ENCODE measurements at places on chromosomes 13 and 19.
A peak's percentile ranks its signal among the peaks of the same experiment; 100 is the strongest.

DNA sequence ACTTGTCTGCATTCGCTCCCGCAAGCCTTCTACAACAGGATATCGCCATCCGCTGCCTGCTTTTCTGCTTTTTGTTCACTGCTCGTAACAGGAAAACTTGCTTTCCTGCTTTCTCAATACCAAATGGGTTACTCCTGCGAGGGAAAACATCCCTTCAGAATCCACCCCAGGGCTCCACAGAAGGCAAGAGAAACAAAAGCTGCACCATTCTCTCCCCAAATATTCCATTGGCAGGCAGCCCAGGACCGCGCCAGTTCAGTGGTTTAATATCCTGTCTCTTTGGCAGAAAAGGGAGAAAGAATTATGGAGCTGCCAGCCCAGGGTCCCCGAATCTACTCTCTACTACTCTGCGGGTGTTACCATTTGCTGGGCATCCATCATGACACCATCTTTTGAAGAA, 84.7 kb upstream of the DOCK9 start:
- DNase-seq, result no peak

DNA sequence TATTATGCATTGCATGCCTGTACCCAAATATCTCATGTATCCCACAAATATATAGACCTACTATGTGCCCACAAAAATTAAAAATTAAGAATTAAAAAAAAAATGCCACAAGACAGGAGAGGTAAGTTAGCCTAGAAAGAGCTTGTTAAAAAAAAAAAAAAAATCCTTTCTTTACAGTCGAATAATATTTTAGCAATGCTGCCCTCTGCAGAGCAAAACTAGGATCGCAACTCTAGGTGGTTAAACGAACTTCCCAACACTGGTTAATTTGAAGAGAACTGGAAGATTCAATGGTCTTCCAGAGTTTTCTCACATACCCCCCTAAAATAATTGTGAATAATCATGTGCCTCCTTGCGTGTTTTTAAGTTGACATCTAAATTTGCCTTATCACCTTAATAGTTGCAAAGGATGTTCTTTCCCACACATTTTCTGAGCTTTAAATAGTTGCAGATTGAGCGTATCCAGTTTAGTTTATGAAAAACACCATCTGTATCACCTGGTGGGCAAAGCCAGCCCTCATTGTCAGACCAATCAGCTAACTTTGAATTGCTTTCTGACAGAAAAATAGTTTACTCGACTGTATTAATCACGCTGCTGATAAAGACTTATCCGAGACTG, 47.4 kb upstream of the RCBTB2 start:
- DNase-seq, result peak; percentile 28

DNA sequence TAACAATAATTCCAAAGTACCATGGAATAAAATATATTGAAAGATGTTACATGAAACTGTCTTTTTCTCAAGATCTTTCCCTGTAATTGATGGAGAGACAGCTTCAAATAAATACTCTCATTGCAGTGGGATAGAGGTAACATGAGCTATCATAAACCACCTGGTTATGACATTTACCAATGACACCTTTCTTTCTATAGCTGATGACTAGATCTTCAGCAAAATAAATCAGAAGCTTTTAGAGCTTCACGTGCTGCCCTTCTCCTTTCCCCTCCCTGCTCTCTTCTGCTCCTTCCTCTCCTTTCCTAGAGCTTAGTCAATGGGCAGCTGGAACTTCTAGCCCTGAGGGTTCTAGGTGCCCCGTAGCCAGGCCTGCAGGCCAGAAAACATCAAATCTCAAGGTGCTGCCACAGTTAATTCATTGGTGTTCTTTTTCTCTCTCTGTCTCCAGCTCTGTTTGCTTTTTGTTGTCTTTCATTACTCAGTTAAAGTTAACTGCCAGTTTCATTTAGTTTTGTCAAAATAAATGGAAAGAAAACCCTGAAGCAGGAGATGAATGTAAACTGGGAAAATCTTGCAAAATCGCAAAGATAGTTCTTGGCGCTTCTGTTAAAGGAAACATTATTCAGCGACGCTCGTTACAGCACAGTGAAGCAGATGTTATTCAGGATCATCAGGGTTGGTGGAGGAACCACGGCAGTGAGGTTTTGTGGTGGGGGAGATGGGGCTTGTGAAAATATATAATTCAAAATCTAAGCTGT, 8.3 kb upstream of the METTL21C start:
- DNase-seq, result no peak

DNA sequence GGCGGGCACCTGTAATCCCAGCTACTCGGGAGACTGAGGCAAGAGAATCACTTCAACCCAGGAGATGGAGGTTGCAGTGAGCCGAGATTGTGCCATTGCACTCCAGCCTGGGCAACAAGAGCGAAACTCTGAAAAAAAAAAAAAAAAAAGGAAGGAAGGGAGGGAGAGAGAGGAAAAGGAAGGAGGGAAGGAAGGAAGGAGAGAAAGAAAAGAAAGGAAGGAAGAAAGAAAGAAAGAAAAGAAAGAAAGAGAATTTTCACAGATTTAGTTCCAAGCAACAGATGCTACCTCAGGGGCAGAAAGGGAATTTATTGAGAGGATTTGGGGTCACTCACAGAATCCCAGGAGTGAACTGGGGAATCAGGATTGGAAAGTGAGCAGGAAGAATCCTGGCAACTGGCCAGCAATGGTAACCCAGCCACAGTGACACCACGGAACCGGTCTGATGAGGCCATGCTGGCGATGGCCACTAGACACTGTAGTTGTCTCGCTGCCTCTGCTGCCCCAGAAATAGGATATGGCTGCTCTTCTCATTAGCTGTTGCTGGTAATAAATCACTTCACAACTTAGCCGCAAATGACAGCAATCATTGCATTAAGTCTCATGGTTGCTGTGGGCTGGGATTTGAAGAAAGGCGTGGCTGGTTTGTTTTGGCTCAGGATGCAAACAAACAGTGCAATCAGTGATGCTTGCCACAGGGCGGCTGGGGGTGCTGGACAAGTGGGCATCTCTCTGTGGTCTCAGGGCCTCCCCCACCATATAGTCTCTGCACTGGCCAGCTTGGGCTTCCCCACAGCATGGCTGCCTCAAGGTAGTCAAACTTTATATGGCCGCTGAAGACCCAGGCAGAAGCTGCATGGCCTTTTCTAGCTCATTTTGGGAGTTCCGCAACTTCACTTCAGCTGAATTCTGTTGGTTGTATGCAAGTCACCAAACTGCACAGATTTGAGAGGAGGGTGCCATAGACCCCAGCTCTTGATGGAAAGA, 5.2 kb upstream of the BCAM start:
- DNase-seq, result no peak

- DNase-seq, result peak; percentile 91
Measured at GRCh38 chr19:38665950-38666662, 18.7 kb downstream of the ACTN4 start.

DNA sequence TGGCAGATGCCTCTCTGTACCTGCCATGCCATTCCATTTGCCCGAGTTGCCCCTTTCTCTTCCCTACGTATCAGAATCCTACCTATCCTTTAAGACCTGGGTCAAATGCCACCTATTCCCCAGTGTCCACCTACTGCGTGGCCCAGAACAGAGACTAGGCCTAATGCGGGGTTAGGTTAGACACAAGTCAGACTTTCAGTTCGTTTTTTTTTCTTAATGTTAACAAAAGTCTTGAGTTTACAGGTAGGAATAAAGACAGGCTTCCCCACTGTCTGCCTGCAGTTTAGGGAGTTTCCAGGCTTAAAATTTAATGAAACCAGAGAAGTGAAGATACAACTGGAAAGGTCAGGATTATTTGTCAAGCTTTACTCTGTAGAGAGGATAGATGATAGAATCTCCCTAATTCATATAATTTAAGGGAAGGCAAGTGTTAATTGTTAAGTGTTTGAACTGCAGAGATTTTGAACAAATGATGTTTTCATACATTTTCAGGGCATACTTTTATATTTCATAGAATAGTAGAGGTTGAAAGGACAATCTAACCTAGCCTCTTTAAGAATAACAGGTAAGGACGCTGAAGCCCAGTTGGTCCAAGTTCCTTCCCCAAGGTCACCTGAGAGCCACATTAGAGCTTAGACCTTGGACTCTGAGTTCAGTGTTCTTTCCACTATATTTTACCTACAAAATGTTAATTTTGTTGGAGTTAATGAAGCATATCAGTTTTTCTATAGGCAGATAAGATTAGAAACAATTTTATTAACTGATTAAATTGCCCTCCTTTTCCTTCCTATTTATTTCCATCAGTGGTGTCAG, 35.8 kb downstream of the FRY start:
- no peak for DNase-seq

DNA sequence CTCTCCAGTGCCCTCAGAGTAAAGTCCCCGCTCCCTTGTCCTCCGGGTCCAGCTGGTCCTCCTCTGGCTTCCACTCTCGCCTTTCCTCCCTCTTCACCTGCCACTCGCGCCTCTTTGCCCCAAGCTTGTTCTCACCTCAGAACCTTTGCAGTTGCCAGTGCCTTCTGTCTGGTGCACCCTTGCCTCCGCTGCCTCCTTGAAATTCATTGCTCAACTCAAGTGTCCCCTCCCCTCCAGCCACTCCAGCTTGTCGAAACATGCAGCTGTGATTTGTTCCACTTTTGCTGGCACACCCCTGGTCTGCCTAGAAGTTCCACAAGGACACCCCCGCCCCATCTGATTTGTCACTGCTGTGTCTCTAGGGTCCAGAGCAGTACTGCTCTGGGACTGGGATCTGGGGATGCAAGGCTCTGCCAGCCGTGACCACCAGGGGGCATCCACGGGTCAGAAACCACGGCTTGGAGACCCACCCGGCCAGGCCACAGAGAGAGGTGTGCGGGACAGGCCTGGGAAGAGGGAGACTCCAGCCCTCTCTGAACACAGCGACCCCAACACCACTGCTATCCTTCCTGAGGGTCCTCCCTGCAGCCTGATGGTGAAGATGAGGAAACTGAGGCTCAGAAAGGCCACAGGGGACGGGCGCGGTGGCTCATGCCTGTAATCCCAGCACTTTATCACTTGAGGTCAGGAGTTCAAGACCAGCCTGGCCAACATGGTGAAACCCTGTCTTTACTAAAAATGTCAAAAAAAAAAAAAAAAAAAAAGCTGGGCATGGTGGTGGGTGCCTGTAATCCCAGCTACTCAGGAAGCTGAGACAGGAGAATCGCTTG, 49.9 kb downstream of the AP1M1 start:
- DNase-seq, result peak; percentile 33

DNA sequence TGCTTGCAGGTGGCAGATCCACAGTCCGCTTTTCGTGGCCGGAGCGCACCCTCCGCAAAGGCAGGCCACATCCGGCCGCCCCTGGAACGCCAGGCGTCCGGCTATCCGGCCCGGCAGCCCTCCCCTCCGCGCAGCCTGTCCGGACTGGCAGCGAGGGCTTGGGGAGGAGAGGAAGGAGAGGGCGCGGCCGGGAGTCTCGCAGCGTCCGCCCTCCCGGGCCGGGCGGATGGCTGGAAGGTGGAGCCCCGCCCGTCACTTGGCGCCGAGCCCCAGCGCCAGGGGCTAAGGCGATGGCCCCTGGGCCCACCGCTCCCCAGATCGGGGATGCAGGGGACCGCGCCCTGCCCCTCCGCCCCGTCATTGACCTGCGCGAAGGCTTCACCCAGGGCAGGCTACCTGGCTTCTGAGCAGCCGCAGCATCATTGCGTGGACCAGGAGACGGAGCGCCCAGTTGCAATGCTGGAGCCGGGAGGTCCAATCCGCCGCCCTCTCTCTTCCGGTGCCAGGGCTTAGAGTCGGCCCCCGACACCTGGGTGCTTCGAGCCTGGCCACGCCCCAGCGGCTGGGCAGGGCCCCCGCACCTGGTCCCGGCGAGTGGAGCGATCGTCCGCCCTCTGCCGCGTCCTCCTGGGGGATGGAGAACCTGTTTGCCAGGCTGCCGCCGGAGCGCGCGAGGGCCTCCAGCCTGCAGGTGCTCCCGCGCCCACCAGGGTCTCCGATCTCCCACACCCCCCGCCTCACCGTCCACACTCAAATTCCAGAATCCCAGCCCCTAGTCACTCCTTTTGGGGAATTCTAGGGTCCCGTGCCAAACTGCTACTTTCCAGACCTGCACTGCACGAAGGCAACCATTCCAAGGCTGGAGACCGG, at the start of gene FUT1:
TSS of gene FUT1 (minus strand) at position 146 of the 870 bp plus-strand sequence. CDS start 1,360 bp downstream, outside the sequence.
- DNase-seq, result no peak

DNA sequence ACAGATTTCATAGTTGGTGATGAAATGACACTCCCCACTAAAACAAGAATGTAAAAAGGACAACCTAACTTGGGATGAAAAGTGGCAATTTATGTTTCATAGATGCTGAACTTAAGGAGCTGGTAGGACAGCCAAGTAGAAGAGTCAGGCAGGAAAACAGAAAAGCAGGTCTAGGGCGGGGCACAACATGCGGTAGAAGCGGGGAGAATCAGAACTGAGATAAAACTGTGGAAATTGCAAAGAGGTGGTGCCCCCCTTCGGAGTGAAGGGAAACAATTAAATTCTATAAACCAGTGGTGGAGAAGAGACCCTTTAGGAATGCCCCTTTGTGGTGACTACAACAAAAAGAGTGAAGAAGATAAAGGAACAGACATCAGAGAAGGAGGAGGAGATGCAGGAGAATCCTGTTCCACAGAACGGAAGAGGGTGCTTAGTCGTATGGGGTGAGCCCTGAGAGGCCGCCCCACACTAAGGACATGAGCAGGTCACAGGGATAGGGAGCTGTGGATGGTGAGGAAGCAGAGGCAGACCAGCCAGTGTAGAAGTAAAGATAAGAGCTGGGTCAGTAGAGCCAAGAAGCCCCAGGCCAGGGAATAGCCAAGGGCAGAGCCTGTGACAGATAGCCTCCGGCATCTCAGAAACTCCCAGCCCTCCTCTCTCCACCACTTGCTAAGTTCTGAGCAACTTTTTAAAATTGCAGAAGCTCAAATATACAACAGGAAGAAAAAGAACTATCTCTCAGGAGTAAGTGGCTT, 100.3 kb upstream of the DOCK9 start:
- no peak for DNase-seq

DNA sequence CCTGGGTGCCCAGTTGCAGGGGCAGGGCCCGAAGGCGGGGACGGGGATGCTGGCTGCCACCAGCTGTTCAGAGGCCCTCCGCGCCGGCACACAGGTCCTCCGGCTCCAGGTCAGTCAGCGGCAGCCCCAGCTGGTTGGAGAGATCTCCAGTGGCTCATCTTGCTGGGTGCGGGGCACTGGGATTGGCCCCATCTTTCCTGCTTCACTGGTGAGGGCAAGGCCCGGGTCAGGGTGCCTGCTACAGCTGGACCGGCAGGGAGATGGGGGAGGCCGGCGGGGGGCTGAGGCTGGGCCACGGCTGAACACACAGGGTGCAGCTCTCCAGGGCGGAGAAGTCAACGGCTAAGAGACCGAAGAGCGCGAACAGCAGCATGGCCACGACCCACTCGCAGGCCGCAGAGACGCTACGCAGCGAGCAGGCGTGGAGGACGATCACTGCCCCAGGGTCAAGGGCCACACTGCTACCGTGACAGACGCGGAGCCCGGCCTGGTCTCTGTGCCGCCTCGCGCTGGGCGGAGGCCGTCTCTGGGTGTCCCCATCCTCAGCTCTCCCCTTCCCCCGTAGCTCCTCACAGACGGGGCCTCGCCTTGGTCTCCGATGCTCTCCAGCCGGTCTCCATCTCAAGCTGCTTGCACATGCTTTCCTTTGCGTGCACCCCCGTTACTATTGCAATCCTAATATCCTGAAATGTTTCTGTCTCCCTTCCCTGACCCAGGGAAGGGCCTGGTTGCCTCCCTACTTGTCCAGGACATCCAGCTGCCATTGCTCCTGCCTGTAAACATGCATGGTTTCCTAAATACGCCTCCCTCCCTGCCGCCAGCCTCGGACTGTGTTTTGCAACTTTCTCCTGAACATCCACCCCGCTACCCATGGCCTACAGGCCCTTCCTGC, 12.3 kb downstream of the TMEM150B start:
- DNase-seq, result no peak

Data from fibroblast of skin of left quadriceps (primary cell).